A549 (cell line): ENCODE measurements at places on chromosomes 7 and 10. TPM values are rescaled to one million over a fixed set of nuclear protein-coding genes. Genes with fewer than 3 reads are reported as not detected.

- no peak for DNase-seq
Observed at GRCh38 chr10:24214762-24215161, 5.8 kb downstream of the KIAA1217 start.

GRCh38 chr7:40474790-40475680 lies 340.2 kb downstream of the SUGCT start:
- DNase-seq: no peak

- no peak for DNase-seq
Observed at GRCh38 chr7:115032715-115033703, 111.1 kb downstream of the MDFIC start.

DNA sequence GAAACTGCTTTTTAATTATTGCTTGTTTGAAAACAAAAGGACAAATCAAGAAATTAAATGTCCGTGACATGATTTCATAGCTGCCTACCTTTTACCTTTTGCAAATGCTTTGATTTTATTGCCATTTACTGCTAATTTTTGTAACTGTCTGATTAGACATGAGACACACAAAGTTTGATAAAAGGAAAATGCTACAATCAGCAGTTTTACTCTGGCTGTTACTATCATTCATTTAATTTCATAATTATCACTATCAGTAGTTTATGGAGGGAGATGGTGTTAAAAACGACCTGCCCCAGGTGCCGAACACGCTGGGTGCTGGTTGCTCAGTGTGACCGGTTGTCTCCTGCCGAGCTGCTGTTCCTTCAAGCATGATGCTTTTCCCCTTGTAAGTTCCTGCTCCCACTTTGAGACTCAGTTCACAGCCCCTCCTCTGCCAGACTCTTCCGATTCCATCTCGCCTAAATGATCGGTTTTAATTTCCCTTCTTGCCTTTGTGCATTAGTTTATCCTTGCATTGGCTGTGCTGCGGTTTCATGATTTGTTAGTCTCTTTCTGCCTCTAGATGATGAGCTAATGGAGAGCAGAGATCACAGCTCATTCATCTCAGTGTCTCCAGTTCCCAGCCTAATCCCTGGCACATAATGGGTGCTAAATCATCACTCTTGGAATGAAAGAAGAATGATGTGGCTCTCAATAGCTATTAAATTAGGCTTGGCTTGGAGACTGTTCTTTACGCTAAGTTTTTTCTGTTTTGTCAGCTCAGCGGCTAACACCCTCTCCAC lies 110.6 kb downstream of the PFKFB3 start:
- no peak for DNase-seq

GRCh38 chr10:12279281-12279680 lies 70.1 kb upstream of the CAMK1D start:
- DNase-seq: no peak

- no peak for DNase-seq
Observed at GRCh38 chr10:6130848-6131470, 42.1 kb downstream of the RBM17 start.

- DNase-seq: no peak
Observed at GRCh38 chr10:130913844-130914243, 397.7 kb downstream of the TCERG1L start.

- peak; percentile 41 for DNase-seq
Observed at GRCh38 chr10:13100349-13101294, 659 bp downstream of the OPTN start.

DNA sequence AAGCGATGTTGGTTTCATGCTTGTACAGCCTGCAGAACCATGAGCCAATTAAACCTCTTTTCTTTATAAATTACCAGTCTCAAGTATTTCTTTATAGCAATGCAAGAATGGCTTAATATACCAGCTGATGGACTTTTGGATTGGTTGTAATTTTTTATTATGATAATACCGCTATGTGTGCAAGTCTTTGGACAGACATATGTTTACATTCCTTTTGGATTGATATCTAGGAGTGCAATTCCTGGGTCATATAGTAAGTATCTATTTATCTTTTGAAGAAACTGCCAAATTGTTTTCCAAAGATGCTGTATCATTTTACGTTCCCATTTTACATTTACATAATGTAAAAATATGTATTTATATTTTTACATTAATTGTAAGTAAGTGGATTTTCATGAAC lies 81.2 kb upstream of the PIP4K2A start:
- no peak for DNase-seq

SLC13A1 gene
- polyA plus RNA-seq: not detected in 3 replicates

PTPRN2 gene
- polyA plus RNA-seq: 0.41 to 0.51 TPM (median 0.46 TPM) in 3 replicates

SLC26A5 gene
- polyA plus RNA-seq: not detected in 3 replicates

TMEM196 gene
- polyA plus RNA-seq: not detected in 3 replicates

CCDC172 gene
- polyA plus RNA-seq: not detected in 3 replicates
